ENCODE measurements at places on chromosomes 7 and 10. TPM values are rescaled to one million over a fixed set of nuclear protein-coding genes. Genes with fewer than 3 reads are reported as not detected.

The PSPH gene
- total RNA-seq: 111 TPM

The ABLIM1 gene
- 0.59 TPM for total RNA-seq

The WAC gene
- 40.0 TPM for total RNA-seq

The PCBD1 gene
- 64.6 TPM for total RNA-seq

The CLIP2 gene
- total RNA-seq: 27.6 TPM

Data from bronchus fibroblast of lung (primary cell).